ENCODE measurements at places on chromosomes 5 and 9.

DNA sequence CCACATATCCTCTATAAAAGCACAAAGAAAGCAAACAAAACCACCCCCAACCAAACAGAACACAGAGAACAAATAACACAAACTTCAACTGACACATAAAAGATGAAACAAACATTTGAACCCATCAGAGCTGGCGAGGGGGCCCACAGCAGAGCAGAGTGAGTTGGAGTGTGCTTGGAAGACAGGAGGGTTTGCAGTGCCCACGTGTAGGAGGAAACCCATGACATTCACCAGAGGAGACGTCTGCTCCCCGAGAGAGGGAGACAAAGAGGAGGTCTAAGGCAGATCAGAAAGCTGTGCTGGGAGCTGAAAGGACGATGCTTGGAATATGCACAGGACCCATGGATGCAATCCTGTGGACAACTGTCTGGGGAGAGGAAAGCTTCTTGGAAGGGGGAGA lies 27.0 kb downstream of the MRPL36 start:
- DNase-seq = no peak

DNA sequence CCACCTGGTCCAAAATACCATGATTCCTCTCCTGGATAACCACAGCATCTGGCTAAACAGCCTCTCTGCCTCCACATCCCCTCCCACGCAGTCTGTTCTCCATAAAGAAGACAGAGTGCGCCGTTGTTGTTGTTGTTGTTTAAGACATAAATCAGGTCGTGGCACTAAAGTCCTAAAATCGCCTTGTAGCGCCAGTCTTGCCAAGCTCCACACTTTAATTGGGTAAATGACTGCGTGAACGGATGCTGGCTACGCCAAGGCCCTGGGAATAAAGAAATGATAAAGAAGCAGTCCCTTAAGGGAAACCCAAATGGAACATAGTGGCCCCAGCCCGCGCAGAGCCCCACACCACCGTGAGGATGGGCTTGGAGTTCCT lies 364 bp upstream of the SFXN1 start:
- DNase-seq = no peak

- DNase-seq = no peak
Measured at GRCh38 chr5:157594257-157594656, 18.7 kb upstream of the ADAM19 start.

GRCh38 chr5:135426102-135427082 lies 20.8 kb downstream of the DCANP1 start:
- no peak for DNase-seq

- no peak for DNase-seq
Measured at GRCh38 chr9:131754846-131755245, 15.0 kb upstream of the RAPGEF1 start.

DNA sequence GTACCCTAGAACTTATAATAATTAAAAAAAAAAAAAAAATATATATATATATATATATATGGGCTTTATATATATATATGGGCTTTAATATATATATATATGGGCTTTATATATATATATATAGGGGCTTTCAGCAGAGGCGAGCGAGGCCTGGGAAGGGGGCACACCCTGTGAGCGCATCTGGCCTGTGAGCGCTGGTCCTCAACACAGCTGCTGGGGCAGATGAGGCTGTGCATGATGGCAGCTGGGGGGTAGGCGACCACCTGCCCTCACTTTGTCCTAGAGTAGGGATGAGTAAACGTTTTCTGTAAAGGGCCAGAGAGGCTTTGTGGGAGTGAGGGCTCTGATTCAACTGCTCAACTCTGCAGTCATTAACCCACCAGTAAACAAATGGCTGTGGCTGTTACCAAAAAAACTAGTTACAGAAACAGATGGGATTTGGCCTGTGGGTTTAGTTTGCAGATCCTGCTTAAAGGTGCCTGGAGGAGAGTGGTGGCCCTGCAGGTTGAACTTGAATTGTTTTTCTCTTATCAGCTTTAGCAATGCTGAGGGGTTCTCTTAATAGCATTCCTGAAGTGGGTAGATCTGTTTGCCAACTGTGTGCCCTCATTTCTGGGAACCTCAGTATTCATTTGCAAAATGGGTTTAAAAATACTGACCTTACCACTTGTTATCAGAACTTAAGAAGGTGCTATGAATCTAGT lies 88.1 kb upstream of the EPB41L4B start:
- no peak for DNase-seq

DNA sequence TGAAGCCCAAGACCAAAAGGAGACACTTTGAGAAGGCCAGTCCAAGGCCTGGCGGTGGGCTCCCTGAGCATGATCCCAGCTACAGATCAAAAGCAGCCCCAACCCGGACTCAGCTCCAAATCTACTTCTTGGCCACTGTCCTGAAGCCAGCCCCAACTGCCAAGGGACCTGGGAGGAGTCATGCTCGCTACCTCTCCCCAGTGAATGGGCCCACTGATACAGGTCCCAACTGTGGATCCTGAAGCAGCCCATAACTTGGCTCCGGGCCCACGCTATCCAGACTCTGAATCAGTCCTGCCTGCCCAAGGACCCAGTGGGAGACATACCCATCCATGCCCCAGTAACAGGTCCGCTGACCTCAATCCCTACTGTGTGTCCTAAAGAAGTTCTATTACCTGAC lies 1545.3 kb upstream of the C9orf72 start:
- no peak for DNase-seq

DNA sequence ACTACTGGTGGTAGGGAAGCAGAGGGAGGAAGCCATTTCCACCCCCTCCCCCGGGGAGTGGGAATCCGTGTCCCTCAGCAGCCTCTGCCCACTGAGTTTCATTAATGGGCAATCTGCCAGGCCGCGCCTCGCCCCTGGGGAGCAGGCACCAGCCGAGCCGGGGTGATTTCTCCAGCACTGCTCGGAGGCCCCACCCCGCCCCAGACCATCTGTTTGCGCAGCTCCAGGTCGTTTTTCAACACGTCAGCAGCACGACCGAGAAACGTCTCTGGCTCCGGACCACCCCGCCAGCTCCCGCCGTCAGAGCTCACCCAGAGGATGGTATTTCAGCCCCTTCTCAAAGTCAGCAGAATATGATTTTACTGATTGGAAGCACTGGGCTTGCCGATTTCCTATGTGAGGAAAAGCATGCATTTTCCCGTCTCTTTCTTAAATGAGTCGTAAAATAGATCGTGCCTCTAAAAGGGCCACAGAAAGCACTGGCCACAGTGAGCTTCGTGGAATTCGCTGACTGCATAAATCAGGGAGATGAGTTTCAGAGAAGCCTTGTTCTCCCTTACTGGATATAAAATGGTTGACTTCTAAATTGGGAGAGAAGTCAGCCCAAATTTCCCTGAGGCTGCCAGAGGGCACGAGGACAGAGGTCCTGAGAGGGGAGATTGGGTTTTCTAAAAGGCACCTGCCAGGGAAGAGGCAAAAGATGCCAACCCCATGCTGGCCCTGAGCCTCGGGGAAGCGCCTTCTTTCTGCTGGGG lies 47.0 kb downstream of the OLFM1 start:
- DNase-seq = no peak

- DNase-seq = no peak
Measured at GRCh38 chr5:121108725-121109124, 644.6 kb downstream of the PRR16 start.

GRCh38 chr5:150644058-150644457 lies 3.6 kb downstream of the SYNPO start:
- DNase-seq = no peak

GRCh38 chr9:129280236-129280622 lies 102.2 kb upstream of the IER5L start:
- DNase-seq = no peak

DNA sequence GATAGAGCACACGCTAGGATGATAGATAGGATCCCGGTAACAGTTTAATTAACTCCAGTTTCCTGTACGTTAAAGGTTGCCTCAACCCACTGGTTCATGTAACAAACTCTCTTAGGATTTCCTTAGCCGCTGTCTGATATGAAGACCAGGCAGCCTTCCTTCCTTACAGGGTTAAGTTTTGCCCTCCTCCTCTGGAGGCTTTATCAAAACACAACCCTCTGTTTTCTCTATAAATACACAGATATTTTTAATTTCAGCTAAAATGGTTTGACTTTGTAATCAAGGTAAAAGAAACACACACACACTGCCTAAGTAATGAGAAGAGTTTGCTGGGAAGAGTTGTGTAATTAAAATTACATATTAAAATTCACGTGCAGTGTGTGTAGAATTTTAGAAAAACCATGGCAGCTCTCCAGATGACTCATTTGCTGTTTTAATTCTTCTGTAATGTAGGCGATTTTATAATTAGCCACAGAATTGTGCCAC lies 369.8 kb downstream of the CSNK1G3 start:
- DNase-seq = no peak

DNA sequence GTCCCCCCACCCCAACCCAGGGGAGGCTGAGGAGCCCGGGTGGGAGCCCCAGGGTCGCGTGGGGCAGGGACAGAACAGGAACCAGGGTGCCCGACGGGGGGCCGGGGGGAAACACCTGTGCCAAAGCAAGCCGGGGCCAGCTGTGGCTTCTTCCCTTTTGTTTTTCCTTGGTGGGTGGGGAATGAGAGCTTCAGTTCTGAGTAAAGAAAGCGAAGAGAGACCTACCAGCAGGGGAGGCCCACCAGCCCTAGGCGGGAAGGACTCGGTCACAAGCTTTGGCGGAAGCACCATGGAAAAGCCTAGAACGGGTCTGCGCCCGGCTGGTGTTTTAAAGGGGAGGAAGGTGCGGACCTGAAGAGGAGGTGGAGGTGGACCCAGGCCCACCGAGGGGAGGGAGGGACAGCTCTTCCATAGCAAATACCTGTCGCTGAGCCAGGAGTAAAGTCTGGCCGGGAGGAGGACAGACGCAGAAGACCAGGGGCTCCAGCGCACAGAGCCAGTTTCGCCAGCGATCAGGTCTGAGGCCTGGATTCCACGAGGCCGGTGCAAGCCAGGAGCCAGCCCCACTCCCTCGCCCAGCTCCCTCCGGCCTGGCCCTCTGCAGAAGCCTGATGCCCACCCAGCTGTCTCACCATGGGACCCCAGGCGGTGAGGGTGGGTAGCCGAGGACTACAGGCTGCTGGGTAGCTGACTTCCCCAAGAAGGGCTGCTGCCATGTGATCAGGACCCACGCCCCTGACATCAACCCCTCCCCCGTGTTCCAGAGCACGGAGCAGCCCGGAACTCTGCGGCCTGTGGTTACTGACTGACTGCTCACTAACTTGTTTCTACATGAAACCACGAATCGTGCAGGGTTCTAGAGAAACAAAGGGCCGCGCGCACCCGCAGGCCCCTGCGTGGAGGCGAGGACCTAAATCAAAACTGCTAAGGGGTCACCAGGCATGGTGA lies 849 bp upstream of the MGAT1 start:
- DNase-seq = no peak

- DNase-seq = no peak
Measured at GRCh38 chr5:152813526-152813925, 408.4 kb upstream of the NMUR2 start.

DNA sequence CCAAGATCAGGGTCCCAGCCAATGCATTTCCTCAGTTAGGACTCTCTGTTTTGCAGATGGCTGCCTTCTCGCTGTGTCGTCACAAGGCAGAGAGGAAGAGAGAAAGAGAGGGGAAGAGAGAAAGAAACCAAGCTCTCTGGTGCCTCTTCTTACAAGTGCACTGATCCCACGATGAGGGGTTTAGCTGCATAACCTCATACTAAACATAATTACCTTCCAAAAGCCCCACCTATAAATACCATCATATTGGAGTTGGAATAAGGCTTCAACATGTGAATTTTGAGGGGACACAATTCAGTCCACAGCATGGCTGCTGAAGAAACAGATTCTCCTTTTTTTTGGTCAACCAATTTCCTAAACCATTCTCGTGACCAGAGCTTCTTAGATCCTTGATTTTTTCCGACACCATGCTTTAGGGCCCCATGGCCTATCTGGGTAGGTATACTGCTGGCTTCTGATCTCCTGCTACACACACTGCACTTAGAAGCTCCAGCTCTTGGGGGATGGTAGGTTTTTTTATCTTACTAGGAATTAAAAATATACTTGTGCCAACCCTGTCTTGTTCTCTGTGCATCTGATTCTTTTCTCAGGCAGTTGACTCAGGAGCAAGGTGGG lies 5.1 kb downstream of the CAMK4 start:
- no peak for DNase-seq

DNA sequence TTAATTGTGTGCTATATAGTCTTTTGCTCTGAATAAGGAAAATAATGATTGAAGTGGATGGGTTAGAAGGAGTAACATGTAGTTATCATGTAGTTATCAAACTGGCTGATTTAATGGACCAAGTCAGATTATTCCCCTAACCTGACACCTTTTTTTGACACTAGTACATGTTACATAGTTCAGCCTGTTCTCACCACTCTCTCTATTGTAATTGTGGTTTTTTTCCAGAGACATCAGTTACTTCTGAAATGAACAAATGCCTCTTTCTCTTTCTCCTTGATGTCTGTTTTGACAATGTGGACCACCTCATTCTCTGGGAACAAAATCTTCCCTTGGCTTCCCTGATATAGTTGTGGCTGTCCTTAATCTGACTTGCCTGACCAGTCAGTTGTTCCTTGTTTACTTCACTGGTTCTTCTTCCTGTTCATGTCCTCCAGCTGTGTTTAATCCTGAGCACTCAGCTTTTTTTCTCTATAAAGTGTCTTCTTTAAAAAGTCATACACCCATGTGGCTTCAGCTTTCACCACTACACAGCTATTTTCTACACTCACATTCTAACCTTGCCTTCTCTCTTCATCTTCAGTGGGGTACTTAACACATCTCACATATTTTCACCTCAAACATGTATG lies 243.4 kb downstream of the ARRDC3 start:
- no peak for DNase-seq

- no peak for DNase-seq
Measured at GRCh38 chr5:180142824-180143610, 66.0 kb downstream of the RASGEF1C start.

GRCh38 chr5:64299805-64300204 lies 134.2 kb downstream of the RNF180 start:
- no peak for DNase-seq

GRCh38 chr9:97348871-97349270 lies 41.4 kb downstream of the CCDC180 start:
- no peak for DNase-seq
